ENCODE measurements at places on chromosomes 5 and 9. TPM values are rescaled to one million over a fixed set of nuclear protein-coding genes. Genes with fewer than 3 reads are reported as not detected.

FBN2 gene
- total RNA-seq: 0.56 TPM

GRCh38 chr5:140382866-140383265 lies 18.8 kb upstream of the ANKHD1 start:
- DNase-seq: no peak

- DNase-seq: no peak
These were observed 385.6 kb downstream of the MLLT3 start for GRCh38 chr9:20236676-20237075.

DNA sequence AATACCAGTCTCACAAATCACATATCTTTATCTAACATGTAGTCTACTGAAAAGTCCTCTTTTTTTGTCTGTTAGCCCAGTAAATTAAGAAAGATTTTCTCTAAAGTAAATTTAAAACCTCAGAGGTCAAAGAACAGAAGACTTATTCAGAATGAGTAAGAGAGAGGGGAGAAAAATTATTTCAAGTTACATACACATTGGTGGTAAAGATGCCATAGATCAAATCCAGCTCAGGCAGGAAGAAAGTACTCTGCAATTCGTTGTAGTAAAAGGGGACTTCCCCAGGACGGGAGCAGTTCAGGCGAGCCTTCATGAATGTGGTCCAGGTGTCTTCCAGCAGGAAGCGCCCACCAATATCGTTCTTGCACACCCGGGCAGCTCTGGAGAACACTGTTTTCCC lies 344.1 kb downstream of the SEMA5A start:
- no peak for DNase-seq

- no peak for DNase-seq
These were observed 539.9 kb downstream of the DMRTA1 start for GRCh38 chr9:22986556-22986955.

All from omental fat pad (tissue), 4 donors.